ENCODE measurements at places on chromosomes 4 and X.

DNA sequence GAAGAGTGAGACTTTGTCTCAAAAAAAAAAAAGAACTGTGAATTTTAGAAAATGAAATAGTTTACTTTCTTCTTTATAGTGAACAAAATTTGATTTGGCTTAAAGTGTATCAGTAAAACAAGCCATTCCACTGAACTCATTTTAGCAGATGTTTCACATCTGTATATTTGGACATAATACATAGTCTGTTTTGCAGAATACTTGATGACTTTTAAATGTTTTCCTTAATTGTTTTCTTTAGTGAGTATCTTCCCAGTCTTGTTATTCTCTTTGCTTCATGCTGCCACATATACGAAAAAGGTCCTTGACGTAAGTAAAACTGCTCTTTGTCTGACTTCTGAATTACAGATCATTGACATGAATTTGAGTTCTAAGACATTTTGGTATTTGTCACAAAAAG is 8.3 kb downstream of the TMEM33 start:
- DNase-seq, result no peak

DNA sequence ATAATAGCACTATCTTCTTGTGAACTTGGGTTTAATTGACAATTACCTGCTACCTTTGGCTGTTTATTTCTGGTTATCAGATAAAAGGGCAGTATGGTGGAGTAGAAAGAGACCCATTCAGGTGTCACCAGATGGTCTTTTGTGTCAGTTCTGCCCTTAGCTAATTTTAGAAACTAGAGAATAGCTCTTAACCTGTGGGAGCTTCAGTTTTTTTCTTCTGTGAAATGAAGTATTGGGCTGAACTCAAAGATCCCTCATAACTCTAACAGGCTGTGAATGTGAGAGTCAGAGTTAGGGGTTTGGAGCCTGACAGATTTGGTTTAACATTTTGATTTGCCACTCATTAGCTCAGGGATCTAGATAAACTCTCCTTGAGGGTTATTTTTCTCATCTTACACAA is 335.2 kb downstream of the PPP1R2C start:
- no peak for DNase-seq

GRCh38 chrX:122982521-122982920 is 201.6 kb upstream of the GRIA3 start:
- no peak for DNase-seq

- no peak for DNase-seq
Measured at GRCh38 chr4:187726485-187726884, 269.1 kb upstream of the ZFP42 start.

DNA sequence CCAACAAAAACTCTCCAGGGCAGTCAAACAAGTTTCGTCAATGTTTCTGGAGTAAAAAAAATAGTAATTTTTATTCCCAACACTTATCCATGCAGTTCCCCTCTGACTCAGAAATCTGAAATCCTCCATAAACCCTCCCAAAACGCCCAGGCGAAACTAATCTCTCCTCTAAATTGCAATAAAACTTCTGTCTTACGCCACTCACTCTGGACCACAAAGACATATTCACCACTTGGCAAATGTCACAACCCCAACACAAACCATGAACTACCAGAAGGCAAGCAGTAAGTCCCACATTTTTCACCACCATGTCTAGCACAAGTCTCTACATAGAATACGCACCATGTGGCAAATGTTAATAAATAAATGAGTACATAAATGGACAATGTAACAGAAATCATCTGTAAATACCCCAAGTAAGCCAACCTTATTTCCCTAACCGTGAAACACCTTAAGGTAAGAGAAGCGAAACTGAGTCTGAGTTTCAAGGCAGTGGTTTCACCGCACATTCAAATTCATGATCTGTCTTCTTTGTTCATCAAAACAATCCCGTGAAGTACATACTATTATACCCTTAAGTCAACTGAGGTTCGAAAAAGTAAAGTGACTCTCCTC is 1.6 kb downstream of the PAPSS1 start:
- no peak for DNase-seq

- no peak for DNase-seq
Measured at GRCh38 chr4:181168011-181168805, 1075.0 kb upstream of the TENM3 start.

- DNase-seq, result no peak
Measured at GRCh38 chrX:63664741-63665140, 120.3 kb downstream of the ARHGEF9 start.

DNA sequence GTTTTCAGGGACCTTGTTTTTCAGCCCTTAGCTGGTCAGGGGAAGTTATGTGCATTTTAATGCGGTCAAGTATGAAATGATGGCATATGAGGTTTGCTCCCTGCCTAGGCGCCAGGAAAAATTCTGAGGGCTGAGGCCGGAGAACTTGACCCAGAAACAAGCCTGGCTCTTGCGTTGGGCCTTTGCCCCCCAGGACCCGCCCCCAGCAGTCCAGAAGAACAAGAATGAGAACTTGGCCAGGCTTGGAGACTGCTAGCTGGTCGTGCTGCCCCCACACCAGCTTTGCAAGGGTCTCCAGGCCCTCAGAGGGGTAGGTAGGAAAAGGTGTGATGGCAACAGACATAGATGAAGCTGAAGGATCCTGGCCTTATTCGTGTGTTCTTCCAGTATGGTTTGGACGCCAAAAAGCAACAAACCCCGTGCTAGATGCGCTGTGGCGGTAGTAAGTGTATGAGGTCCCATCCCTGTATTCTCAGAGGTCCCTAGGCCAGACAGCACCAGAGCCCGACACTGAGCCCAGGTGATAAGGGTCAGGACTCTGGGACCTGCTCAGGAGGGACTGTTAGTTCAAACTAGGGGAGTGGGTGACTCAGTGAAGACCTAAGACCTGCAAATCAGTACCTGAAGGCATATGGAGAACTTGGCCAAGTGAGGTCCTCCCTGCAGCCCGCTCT is 10.5 kb downstream of the NKX3-2 start:
- no peak for DNase-seq

- no peak for DNase-seq
Measured at GRCh38 chr4:174592256-174592984, 70.1 kb upstream of the HPGD start.

GRCh38 chr4:147539959-147540358 is 59.1 kb downstream of the EDNRA start:
- DNase-seq, result no peak

- no peak for DNase-seq
Measured at GRCh38 chr4:34720571-34720970, 1523.7 kb downstream of the ARAP2 start.

- peak; percentile 24 for DNase-seq
Measured at GRCh38 chrX:136126872-136127406, 20.4 kb upstream of the FHL1 start.

- no peak for DNase-seq
Measured at GRCh38 chrX:4588466-4588865, 875.0 kb upstream of the PRKX start.

- no peak for DNase-seq
Measured at GRCh38 chr4:6969826-6970800, 60.5 kb downstream of the TBC1D14 start.

DNA sequence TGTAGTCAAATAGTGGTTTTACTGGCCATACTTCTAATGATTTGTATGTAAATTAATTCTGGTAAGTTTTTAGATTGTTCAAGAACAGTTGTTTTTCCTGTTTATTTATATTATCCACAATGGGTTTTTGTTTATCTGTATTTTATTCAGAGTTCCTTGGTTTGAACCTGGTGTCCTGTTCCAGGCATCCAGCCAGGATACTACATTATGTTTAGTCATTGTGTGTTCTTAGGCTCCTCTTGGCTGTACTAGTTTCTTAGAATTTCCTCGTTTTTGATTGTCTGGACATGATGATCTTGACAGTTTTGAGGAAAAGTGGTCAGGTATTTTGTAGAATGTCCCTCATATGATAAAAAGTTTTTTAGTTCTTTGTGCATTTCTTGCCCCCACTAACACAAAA is 7.8 kb downstream of the TIGD2 start:
- no peak for DNase-seq

GRCh38 chr4:70902577-70903290 is 565 bp downstream of the MOB1B start:
- peak; percentile 23 for DNase-seq
